MM.1S (cell line): ENCODE measurements at places on chromosomes 2 and 18.
A peak's percentile ranks its signal among the peaks of the same experiment; 100 is the strongest.

DNA sequence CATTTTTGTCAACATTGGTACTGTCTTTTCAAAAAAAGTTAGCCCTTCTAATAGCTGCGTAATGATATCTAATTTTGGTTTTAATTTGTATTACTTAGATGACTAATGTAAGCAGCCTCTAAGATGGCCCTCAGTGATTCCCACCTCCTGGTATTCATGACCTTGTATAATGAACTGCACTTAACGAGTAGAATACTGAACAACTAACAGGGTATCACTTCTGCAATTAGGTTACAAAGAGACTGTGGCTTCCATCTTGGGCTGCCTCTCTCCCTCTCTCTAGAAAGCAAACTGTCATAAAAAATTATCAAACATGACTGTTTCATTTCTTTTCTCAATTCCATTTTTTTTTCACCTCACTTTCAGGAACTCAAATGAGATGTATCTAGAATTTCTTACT is 120.9 kb downstream of the RNF152 start:
- no peak for DNase-seq

GRCh38 chr2:8575834-8576423 is 105.9 kb upstream of the ID2 start:
- no peak for DNase-seq

DNA sequence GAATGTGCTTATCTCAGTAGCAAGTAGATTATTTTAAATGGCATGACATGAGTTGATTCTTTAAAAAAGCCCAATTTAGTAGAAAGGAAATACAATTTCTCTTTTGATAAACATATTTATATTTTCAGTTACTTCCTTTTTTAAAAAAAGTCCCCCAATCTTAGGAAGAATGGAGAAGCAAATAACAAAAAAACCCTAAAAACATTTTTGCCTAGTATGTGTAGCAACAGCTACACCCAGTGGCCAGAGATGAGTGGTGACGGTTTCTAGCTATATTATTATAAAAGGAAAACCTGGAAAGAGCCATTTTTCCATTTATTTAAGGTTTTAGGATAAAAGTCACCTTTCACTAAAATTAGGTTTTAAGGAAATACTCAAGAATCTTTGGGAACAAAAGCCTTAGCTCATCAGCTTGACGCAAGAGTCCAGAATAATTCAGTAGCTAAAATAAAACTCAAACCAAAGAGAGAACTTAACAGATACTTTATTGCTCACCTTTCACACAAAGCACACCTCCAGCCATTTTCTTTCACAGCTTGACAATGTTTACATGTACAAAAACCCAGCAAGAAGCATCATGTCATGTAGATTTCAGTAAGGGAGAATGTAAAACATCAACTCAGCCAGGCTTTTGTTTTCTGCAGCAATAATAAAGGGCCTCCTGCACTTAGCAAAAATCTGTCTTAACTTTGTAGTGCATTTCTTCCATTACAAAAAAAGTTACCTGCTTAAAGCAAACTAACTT is 15.7 kb downstream of the FAM98A start:
- DNase-seq = peak; percentile 41

GRCh38 chr2:105248316-105249070 is 7.0 kb downstream of the GPR45 start:
- no peak for DNase-seq

GRCh38 chr2:64654063-64654811 is 524 bp upstream of the SERTAD2 start:
- DNase-seq = peak; percentile 87

DNA sequence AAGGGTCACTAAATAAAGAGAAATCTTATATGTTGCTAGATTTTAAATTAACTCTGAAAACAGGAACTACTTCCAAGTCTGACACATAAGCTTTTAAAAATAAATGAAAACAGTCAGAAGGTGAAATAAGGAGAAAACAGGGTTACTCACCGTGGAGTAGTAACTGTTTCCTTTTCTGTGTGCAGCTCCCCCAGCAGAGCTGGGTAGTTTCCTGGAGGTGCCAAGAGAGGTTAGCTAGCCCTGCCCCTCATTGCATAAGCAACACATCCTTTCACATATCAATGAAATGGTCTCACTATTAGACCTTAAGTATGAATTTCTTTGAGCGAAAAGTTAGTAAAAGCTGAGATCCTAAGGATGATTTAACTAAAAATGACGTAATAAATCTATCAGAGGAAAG is 54.0 kb upstream of the GPR75 start:
- DNase-seq = no peak

- DNase-seq = no peak
These were observed 78.9 kb downstream of the UXS1 start for GRCh38 chr2:106115250-106115649.

- DNase-seq = no peak
These were observed 16.6 kb downstream of the EN1 start for GRCh38 chr2:118830881-118831280.

DNA sequence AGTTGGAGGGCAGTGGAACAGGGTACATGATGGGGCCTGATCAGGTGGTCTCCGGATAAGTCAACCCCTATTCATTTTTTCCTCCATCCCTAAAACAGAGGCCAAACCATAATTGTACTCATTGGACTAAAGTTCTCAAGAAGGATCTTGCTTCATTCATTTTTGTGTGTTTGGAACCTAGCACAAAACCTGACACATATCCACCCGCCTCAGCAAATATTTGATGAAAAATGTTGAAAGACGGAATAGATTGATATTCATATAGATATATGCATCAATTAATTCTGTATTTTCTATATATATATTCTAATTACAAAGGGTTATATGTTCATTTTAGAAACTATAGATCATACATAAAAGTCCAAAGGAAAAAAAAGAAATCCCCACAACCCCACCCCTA is 21.9 kb downstream of the SLC4A1AP start:
- DNase-seq = no peak

GRCh38 chr2:97992836-97993825 is 2.6 kb downstream of the TMEM131 start:
- DNase-seq = no peak

- no peak for DNase-seq
These were observed 186.6 kb downstream of the NOL4 start for GRCh38 chr18:34038086-34038485.

DNA sequence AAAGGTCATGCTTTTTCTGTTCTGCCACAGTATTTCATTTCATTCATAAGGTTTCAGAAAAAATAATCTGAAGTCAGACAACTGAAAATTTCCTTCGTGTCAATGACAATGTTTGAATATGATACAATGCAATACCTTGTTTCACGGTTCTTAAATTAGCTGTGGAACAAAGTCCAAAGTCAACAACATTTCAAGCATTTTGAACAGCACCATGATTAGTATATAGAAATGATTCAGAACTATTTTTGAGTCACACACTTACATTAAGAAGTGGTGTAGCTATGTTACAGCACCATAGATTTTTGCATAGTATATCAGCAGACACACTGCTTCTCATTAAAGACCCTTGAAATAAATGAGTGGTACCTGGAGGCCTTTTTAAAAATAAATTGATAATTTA is 178.3 kb upstream of the DSEL start:
- no peak for DNase-seq

DNA sequence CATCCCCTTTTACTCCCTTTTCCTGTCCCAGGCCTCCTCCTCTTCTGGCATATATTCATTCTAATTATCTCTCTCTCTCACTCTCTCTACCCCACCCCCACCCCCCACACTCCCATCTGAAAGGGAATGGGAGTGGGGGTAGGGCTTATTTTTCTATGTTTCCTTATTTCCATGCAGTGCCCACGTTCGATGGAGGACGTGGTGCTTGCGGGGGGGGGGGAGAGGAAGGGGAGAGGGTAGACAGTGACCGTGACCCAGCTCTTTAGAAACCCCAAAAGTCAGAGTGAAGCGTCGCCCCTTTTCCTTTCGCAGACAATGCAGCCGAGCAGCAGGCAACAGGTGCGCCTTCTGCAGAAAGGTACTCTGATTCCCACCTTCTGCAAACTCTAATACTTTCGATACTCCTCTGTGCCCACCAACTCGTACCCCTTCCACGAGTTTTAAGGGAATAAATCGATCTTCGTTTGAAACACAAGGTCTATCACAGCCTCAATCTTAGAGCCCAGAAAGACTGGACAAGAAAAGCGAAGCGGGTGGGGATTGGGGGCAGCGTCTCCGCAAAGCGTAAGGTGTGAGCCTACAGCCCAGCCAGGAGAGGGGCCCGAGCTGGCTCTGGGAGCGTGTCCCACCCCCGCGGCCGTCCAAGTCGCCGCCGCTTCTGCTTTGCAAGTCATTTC is 891 bp upstream of the NR4A2 start:
- DNase-seq = peak; percentile 40

GRCh38 chr18:25457126-25457525 is 105.2 kb upstream of the ZNF521 start:
- no peak for DNase-seq

GRCh38 chr2:88201811-88202169 is 31.6 kb downstream of the THNSL2 start:
- no peak for DNase-seq

DNA sequence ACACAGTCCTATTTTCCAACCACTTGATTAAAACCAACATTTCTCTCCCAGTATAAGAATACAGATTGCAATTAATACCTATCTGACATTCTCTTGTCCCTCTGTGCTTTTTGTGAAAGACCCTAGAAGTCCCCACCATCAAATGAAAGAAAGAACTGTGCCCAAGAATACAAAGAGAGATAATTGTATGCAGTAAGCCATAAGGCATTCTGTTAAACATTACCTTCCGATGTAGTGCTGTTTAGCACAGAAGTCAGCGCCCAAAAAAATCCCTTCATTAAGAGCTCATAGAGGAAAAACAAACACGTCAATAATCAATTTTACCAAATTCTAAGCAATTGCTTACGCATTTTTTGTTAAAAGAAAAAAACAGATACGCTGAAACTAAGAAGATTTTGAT is 41.1 kb downstream of the ZNF516 start:
- no peak for DNase-seq

DNA sequence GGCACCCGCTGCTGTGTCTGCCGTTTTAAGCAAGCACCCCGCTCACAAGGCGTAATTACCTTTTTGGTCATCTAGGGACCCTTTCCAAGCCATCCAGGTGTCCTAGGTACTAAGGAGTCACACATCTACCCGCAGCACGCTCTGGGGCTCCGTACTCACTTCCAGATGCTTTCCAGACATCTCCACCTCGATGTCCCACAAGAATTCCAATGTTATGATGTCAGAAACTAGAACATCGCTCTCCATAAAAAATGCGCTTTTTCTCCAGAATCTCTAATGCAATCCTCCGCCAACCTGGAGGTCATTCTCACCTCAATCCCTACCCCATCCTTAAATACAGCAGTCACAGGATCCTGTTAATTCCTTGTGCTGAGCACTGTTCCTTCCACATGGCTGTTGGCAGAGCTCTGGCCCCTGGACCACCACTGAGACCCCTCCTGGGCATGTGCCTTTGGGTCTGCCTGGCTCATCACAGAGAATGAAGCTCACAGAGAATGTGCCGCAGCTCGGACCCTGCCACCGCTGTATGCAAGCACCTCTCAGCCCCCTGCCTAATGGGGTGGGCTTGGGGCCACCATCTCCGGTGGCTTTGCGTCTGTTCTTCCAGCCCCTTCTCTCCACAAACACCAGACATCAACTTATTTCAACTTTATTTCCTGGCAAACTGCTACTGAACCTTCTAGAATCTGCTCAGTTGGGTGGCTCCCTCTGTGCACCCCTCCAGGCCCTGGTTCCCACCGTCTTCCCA is 4.6 kb upstream of the PXDN start:
- no peak for DNase-seq

DNA sequence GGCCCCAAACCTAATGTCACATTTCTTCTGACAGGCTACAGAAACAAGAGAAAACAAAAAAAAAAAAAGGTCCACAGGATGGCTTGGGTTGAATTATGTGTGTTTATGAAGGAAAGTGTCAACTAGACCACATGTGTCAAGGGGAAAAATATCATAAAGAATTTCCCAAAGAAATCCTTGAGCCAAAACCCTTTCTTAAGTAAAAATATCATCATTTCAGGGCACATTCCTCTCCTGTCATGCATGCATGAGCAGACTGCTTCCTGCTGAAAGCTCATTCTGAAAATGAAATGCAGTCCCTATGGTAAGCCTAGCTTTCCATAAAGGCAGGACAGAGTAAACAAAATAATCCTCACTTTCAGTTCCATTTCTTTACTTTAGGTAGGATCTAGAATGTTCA is 85.7 kb upstream of the RBBP8 start:
- no peak for DNase-seq

- no peak for DNase-seq
These were observed 70.9 kb downstream of the AAK1 start for GRCh38 chr2:69572641-69573040.

DNA sequence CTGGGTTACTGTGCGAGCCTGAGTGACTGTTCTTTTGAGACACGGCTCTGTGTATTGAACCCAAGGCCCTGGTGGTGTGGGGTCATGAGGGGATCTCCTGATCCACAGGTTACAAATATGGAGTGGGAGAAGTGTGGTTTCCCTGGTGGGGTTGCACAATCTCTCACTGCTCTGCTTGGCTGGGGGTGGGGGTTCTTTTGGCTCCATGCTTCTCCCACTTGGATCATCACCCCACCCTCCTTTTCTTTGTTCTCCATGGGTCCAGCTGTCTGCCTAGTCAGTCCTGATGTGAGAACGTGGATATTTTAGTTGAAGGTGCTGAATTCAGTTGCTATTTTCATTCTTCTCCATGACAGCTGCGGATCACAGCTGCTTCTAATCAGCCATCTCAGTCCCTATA is 37.8 kb downstream of the AGPS start:
- DNase-seq = no peak

GRCh38 chr2:175955136-175955535 is 46.9 kb downstream of the LNPK start:
- no peak for DNase-seq

- no peak for DNase-seq
These were observed 884 bp upstream of the RAPH1 start for GRCh38 chr2:203535784-203536585.

GRCh38 chr2:212392544-212392943 is 146.1 kb downstream of the ERBB4 start:
- no peak for DNase-seq

DNA sequence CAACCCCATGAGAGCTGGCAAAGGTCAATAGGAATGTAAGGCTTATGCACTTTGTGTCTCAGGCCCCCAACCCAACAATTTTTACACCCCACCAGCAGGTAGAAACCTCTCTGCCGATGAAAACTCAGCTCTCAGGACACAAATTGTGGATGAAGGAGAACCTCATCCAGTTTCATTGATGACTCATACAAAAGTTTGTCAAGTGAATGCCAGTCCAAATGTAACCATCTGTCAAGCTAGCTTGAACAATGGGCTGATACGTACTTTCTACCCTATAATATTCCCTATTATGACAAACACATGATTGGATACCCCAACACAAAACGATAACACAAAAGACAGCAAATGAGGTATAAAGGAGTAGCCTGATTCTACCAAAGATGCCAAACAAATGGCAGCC is 321.2 kb upstream of the TMEFF2 start:
- no peak for DNase-seq

DNA sequence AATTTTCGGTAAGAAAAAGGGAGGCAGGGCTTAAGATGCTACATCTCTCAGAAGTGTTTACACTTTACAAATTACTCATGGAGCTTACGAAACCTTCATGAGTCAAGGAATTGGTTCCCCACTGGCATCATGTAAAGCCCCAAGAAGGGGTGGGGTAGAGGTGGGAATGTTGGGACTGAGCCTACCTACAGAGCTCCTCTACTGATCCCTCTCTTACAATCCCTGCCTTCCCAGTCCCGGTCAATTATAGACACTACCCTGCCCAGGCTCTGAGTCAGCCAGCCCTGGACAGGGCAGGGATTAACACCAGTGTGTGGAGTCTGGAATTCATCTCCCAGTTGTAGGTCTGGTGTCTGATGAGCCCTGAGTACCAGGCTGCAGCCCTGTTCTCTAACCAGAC is 248.9 kb downstream of the PAX3 start:
- DNase-seq = no peak
